ENCODE measurements at places on chromosomes 2 and 18.

- no peak for DNase-seq
Measured at GRCh38 chr2:135066710-135067109, 14.6 kb downstream of the RAB3GAP1 start.

- DNase-seq = no peak
Measured at GRCh38 chr2:26033270-26033817, 540 bp upstream of the RAB10 start.

GRCh38 chr2:144379851-144380311 is 140.0 kb downstream of the ZEB2 start:
- DNase-seq = no peak

GRCh38 chr18:8519102-8519501 is 90.1 kb upstream of the RAB12 start:
- DNase-seq = no peak

DNA sequence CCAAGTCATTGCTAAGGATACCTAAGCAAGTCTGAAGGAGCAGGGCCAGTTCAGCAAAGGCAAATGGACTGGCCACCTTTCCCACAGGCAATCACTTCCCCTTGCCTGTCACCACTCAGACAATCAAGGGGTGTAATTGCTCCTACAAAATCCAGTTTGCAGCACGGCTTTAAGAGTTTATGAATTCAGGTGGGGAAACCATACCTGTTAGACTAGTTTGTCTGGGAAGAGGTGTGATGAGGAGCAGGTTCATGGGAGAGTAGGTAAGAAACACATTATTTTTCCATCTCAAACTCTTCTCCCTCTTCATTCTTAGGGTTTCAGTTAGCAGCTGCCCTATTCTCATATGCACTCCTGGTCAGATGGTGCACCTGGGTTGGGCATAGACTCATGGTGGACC is 102.5 kb downstream of the EVA1A start:
- no peak for DNase-seq

- DNase-seq = no peak
Measured at GRCh38 chr2:124810132-124810531, 785.0 kb downstream of the CNTNAP5 start.

All from stimulated activated CD8-positive, alpha-beta memory T cell treated with anti-CD3 and anti-CD28 coated beads, Interleukin-15, amount 100 ng/mL, for 4 hours (primary cell).